ENCODE measurements at places on chromosomes 12 and 14. TPM values are rescaled to one million over a fixed set of nuclear protein-coding genes. Genes with fewer than 3 reads are reported as not detected.

KRT3 gene
- total RNA-seq = not detected

ESR2 gene
- total RNA-seq = 1.3 TPM

PRH1 gene
- total RNA-seq = 3.2 TPM

OR6C2 gene
- not detected for total RNA-seq

NOC4L gene
- total RNA-seq = 8.4 TPM

ARHGAP9 gene
- total RNA-seq = 15.2 TPM

CCDC175 gene
- total RNA-seq = not detected

KLHL28 gene
- total RNA-seq = 10.5 TPM

LBHD2 gene
- not detected for total RNA-seq

SOAT2 gene
- total RNA-seq = not detected

PLEKHH1 gene
- 5.5 TPM for total RNA-seq

KRT77 gene
- not detected for total RNA-seq
